CD8-positive, alpha-beta T cell (primary cell): ENCODE measurements at places on chromosomes 12 and 14.

- DNase-seq, result no peak
Measured at GRCh38 chr12:111687255-111687654, 1.4 kb downstream of the ACAD10 start.

DNA sequence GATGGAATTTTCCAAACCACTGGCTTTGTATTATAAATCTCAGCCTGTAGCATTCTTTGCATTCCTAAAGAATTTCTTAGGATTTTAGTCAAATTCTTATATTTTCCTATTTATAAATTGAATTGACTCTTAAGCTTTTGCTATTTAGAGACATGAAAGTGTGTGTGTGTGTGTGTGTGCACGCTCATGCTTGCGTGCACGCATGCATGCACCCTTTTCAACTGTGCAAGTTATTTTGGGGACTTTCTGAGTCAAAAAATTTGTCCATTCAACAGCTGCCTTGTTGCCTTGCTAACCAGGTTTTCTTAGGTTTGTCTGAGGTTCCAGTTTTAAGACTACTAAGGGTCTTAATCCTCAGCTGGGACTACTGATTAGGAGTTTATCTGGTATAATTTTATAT is 42.6 kb downstream of the GPATCH2L start:
- no peak for DNase-seq

GRCh38 chr12:39603065-39603464 is 16.5 kb downstream of the ABCD2 start:
- DNase-seq, result no peak

- DNase-seq, result no peak
Measured at GRCh38 chr12:85130646-85131045, 94.5 kb downstream of the LRRIQ1 start.

DNA sequence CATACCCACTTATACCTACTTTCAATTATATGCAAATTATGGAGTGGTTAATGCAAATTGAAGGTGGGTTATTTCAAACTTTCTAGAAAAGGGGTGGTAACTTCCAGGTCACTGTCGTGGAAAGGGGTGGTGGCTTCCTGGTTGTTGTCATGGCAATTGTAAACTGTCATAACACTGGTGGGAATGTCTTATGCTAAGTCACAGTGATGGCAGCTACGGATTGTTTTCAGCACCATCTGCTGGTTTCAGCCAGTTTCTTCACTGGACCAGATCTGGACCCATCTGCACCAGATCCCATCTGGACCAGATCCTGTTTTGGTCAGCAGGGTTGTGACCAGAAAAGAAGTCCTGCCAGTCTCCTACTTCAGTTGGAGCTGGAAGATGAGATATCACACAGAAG is 1469.3 kb downstream of the AACS start:
- DNase-seq, result no peak

GRCh38 chr14:86766469-86766868 is 1226.5 kb downstream of the GALC start:
- DNase-seq, result no peak

- no peak for DNase-seq
Measured at GRCh38 chr12:11668611-11669010, 19.1 kb downstream of the ETV6 start.

DNA sequence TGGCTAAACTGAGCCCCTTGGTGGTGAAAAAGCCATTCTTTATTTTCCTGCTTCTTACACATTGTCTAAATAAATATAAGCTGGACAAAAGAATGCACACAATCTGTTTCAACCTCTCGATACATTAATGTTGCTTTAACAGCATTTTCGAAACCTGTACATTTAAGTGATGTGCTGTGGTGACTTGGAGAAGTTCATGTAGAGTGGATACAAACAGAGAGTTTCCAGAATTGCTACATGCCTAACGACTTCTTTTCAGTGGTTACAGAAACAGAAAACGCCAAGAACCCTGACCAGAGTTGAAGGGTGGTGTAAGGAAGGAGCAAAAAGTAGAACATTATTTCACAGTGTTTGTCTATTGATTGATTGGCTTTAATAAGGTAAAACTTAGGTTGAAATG is 500.9 kb downstream of the SLC16A7 start:
- no peak for DNase-seq

GRCh38 chr14:45891417-45892080 is 638.5 kb upstream of the MIS18BP1 start:
- DNase-seq, result no peak

DNA sequence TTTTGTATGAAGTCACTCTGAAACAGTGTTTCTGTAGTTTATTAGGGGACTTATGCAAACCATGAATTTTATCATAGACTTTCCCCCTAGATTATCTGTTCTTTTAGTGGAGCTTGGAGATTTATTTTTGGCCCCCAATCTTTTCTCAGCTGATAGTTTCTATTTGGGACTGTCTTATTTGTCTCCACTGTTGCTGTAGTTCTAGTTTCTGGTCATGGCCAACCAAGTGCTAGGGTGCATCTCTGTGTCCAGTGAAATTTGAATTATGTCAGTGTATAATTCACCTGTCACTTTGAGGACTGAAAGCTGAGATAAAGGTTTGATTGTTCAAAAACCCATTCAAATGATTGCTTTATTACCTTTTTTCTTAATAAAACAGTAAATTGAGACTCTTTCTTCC is 61.3 kb downstream of the KTN1 start:
- DNase-seq, result no peak

DNA sequence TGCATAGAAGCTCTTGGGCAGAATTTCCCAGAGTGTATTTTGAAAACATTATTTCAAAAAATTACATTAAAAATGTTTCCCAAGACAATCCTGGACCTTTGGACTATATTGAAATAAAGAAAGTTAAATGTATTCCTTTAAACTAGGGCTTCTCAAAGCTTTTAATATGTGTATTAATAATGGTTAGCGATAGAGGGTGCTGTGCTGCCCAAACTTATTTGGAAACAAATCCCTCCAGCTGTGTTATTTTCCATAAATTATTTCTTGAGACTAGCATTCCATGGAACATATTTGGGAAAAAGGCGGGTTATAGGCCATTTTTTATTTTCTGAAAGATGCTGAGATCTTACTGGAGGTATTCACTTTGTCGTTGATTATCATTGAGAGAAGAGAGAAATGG is 397.8 kb upstream of the MIS18BP1 start:
- no peak for DNase-seq

- no peak for DNase-seq
Measured at GRCh38 chr12:13661005-13661887, 320.2 kb downstream of the GRIN2B start.

DNA sequence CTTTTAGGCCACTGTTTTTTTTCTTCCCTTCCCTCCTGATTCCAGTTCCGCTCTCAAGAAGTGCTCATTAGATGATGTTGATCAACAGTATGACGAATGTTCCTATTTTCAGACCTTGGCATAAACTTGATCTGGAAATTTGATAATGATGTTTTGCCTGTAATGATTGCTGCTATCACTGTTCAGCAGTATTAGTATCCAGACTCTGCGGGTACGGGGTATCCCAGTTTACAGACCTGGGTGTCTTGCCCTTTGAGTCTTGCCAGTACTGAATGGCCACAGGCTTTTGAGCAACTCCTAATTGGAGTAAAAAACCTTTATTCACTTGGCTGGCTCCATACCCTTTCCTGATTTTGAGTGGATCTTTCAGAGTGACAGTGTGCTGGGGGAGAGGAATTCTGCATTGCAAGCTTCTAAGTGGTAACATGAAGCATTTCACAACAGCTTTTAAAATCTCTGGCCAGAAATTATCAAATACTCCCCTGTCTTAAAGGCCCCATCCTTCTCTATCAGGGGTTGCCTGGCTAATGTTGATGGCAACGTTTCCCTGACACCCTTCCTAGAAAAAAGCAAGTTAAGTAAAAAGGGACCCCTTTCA is 5.9 kb upstream of the ASB8 start:
- no peak for DNase-seq

DNA sequence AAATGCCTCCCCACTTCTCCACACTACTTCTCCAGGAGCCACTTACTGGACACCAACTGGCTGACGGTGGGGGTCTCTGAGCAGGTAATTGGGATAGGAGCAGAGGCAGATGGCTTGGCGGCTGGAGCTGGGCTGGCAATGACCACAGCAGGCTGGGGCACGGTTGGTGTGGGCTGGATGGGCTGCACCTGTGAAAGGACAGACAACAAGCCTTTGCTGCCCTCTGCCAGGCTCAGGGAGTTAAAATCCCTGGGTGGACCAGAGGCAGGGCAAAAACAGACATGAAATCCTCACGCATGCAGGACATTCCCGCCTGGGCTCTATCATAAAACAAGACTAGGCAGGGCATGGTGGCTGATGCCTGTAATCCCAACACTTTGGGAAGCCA is 19.3 kb upstream of the TFCP2 start:
- DNase-seq, result no peak

GRCh38 chr12:110933326-110933974 is 13.1 kb upstream of the MYL2 start:
- no peak for DNase-seq

DNA sequence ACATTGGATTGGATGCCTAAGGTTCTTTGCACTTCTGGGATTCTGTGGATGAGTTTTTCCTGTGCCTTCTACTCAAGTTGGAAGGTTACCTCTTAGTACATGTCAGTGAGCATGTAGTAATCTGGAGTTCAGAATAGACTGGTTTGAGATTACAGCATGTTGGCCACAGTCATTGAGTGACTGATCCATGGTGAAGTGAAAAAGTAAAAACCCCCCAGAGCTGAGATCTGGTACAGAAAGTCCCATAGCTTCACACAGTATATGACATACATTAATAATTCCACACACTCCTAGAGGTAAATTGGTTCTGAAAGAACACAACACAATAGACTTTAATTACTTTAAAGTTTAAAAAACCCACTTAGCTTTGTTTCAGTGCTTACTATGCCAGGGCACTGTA is 11.9 kb upstream of the CCND2 start:
- no peak for DNase-seq

- no peak for DNase-seq
Measured at GRCh38 chr12:24359418-24359817, 409.9 kb upstream of the SOX5 start.

- no peak for DNase-seq
Measured at GRCh38 chr14:61176686-61177085, 104.5 kb downstream of the TMEM30B start.
